ENCODE measurements at places on chromosomes 2 and 18.

DNA sequence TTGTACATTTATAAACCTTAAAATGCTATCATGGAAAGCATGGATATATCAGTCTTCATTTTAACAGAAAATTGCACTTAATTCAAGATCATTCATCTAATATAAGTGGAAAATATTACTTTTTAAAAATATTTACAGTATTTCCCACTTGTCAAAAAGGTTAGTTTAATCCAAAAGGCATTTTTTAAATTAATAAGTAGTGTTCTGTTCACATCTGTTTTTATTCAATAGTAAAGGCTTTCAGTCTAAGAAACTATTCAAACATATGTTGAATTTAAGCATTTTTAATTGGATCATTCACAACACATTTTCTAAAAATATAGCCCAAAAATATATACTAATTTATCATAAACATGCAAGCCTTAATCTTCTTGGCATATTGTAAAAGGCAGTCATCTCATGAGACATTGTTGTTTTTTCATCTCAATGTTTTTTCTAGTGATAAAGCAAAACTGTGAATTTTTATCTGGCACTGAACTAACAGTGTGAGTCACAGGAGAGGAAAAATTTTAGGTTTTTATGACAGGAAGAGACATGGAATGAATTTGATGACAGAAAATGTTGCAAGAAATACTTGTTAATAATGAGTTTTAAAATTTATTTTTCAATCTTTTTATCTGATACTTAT is 1642.5 kb upstream of the TMEFF2 start:
- no peak for DNase-seq

DNA sequence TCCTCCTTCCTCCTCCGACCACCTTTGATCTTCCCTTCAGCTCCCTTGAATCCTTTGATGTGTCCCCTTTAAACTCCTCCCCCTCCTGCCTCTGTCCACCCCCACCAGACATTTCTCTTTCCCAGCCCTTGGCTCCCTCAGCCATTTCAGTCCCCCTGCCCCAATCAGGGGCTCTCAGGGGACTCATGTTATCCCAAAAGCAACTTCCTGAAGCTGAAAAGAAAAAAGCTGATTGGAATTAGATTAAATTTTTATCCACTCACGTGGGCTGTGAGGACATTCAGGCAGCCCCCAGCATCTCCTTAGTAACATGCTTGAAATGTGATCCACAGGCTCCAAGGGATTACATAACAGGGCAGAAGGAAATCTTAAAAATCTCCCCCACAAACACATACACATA is 81.3 kb downstream of the NEURL3 start:
- no peak for DNase-seq

DNA sequence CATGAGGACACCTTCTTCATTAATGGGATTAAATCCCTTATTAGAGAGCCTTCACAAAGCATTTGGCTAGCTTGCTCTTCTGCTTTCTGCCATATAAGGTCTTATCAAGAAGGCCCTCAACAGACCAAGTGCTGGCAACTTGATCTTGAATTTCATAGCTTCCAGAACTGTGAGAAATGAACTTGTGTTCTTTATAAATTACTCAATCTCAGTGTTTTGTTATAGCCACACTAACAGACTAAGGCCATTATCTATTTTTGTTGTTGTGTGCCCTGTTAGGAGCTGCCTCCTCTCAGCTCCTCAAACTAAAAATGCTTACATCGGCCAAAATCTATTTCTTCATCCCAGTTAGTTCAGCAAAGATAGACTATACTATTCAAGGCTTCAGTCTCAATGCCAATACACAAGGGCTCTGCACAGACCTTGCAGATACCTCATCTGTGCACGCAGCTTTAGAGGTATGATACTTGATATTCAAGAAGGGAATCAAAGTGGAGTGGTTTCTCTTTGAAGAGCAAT is 182.9 kb downstream of the GPD2 start:
- DNase-seq, result no peak

GRCh38 chr2:181058378-181059269 is 78.2 kb downstream of the UBE2E3 start:
- DNase-seq, result no peak

GRCh38 chr18:1663879-1664705 is 759.4 kb downstream of the ADCYAP1 start:
- DNase-seq, result no peak
